ENCODE measurements at places on chromosomes 6 and 20.
A peak's percentile ranks its signal among the peaks of the same experiment; 100 is the strongest.

DNA sequence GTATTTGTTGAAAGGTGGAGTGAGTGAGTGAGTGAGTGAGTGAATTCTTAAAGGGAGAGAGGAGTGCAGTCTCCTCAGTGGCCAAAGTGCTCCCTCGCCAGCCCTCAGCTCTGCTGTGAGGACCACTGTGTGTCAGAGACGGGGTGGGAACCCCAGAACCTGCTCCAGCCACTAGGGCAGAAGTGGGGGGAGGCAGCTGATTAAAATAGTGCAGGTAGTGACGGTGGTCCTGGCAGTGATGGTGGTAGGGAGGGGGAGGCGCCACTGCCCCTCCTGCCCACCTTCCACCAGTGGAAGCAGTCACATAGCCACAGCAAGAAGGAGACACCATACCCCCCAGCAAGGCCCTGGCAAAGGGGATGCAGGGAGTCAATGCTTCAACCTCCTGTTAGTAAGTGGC is 133.5 kb downstream of the PHACTR3 start:
- peak; percentile 15 for DNase-seq

- DNase-seq: peak; percentile 44
These were observed 10.6 kb downstream of the TOX2 start for GRCh38 chr20:43925215-43925614.

DNA sequence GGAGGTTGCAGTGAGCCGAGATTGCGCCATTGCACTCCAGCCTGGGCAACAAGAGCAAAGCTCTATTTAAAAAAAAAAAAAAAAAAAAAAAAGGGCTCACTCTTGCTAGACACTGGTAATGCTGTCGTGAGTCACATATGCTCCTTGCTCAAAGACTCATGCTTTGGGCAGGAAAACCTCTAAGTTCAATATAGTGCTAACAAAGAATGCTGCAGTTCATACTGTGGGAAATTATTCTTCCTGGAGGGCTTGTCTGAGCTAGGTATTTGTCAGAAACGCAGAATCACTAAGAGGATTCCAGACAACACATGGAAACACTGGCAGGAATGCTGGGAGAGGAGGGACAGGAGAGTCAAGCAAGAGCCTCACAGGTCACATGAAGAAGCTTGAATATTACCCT is 2.3 kb upstream of the LYRM2 start:
- no peak for DNase-seq

- DNase-seq: no peak
These were observed 149.6 kb downstream of the LINC00237 start for GRCh38 chr20:20956513-20956931.

- DNase-seq: no peak
These were observed 231.9 kb downstream of the PKHD1 start for GRCh38 chr6:51855310-51856082.

- DNase-seq: no peak
These were observed 704.4 kb downstream of the UTRN start for GRCh38 chr6:144989319-144990107.

DNA sequence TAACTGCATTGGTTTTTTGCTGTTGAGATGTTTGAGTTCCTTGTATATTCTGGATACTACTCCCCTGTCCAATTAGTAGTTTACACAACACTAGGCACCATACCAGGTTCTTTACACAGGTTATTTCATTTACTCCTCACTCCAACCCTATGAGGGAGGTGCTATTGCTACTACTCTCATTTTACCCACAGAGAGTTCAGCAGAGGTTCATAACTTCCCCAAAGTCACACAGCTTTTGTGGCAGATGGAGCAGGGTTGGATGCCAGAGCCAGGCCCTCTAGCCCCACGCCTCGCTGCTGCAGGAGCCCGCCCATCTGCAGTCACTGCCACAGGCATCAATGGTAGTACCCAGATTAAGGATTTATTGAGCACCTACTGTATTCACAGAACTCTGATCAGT is 61.7 kb upstream of the MAP3K4 start:
- DNase-seq: no peak

- no peak for DNase-seq
These were observed 73.6 kb downstream of the SLX4IP start for GRCh38 chr20:10508468-10509251.

GRCh38 chr6:81557811-81558210 is 194.7 kb downstream of the TENT5A start:
- no peak for DNase-seq

DNA sequence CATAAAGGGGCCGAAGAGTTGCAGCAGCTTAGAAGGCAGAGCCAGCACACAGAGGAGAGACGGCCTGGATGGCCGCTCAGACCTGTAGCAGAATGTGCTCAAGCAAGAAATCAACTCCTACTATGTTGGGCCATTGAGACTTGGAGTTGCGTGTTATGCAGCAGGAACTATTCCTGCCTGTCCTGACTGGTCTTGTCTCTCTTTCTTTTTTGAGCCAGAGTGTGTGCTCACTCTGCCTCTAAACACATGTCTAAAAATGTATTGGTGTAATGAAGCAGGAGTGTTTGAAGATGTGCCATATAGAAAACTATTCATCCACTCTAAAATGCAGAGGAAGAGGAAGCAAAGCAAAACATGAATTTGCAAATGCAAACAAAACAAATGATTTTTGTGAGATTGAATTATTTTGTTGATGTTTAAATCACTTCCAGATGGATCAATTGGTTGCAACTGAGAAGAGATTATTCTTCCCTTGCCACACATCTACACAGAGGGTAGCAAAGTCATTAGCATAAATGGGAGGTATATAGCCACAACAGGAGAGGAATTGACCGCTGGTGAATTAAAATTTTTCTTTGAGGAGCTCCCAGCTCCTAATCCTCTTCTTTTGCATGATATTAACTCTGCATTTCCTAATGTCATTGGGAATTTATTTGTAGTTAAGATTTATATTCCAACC is 20.4 kb upstream of the SYNJ2 start:
- DNase-seq: no peak

GRCh38 chr20:36926653-36927200 is 24.8 kb downstream of the SAMHD1 start:
- no peak for DNase-seq

DNA sequence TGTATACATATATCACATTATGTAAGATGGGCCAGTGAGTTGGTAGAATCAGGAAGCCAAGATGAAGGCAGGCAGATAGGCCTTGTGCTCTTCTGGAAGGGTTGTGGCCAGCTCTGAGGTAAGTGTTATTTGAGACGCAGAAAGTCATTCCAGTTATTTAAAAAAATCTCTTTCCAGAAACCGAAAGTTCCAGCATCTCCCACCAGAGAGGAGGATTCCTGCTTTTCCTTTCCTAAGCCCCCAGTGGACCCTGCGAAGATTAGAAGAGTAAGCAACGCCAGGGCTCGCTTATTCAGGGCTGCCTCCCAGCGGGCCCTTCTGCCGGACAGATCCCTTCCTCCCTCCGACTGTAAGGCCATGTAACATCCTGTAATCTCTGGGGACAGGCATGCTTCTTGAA is 20.4 kb downstream of the ARMC2 start:
- DNase-seq: no peak

DNA sequence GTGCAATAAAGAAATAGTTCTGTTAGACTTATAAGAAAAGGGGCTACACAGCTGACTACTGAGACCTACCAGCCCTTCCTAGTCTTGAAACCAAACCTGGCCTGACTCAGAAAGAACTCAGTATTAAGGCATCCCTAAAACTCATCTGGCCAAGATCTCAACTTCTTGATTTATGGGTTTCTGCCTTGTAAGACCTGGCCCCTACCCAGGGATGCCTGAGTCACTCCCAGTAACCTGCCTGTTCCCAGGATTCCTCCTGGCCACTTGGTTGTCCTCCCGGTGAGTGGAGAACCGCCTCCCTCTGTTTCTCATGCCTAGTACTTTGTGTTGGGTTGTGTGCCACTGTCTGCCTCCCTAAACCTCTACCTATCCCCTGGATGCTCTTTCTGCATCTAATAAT is 189.4 kb upstream of the PREP start:
- DNase-seq: no peak

DNA sequence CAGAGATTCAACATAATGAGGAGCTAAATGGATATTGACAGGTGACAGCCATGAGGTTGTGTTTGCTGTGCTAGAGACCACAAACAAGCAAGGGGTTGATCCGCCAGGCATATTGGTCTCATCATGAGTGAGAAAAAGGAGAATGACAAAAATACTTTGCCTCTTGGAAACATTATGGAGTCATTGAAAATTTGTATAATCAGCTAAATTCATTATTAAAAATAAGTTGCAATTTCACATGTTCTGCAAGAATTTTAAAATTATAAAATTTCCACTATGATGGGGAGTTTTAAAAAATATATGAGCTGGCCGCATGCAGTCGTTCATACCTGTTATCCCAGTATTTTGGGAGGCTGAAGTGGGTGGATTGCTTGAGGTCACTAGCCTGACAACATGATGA is 912.3 kb upstream of the SLC35B3 start:
- no peak for DNase-seq

DNA sequence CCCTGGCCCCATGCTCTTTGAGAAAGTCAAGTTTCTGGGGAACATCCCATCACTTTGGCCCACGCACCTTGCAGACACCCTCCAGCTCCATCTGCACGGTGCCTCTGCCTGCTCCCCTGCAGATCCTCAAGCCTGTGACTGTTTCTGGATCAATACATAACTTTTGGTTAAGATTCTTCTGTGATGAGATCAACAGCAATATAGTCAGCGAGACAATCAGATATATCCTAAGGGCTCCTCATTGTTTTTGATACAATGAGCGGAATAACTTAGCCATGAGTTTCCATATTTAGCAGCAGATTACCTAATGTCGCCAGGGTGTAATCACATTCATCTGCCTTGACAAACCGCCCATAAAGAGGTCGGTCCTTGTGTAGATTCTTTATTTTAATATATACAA is 109.3 kb upstream of the MTHFD1L start:
- DNase-seq: no peak

GRCh38 chr6:35681298-35681697 is 7.4 kb downstream of the FKBP5 start:
- DNase-seq: no peak

DNA sequence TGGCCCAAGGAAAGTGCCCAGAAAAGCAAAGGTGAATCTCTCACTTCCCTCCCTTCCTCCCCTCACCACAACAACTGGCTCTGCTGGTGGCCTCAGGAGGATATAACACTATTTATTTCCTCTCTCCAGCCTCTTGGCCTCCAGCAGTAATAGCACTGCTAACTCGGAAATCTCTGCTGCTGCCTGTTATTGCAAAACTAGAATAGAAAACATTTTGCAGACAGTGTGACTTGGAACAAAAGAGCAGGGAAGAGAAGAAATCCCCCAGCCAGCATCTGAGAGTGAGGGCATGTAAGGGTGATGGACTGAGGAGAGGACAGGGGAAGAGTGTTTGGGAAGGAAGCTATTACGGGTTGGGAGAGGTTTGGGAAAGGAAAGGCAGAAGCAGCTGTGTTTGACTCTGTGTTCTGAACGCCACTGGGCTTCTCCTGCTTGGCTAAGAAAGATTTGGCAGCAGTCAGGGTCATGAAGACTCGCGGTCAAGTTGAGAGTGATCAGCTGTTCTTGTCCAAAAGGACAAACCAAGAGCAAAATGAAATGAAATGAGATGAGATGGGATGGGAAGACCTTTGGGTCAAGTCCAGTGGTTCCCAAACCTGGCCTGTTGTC is 81.0 kb upstream of the SNX9 start:
- no peak for DNase-seq

- no peak for DNase-seq
These were observed 15.6 kb downstream of the COL21A1 start for GRCh38 chr6:56231827-56232226.

DNA sequence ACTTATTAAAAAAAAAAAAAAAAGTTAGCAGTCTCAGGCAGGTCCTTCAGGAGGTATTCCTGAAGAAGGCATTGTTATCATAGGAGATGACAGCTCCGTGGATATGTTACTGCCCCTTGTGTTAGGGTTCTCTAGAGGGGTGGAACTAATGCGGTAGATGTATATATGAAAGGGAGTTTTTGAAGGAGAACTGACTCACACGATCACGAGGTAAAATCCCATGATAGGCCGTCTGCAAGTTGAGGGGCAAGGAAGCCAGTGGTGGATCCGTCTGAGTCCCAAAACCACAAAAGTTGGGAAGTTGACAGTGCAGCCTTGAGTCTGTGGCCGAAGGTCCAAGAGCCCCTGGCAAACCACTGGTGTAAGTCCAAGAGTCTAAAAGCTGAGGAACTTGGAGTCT is 103.4 kb downstream of the TULP4 start:
- no peak for DNase-seq

GRCh38 chr6:13462458-13463327 is 24.7 kb downstream of the GFOD1 start:
- DNase-seq: no peak

- DNase-seq: no peak
These were observed 74.6 kb downstream of the SAMD3 start for GRCh38 chr6:130148181-130148580.

DNA sequence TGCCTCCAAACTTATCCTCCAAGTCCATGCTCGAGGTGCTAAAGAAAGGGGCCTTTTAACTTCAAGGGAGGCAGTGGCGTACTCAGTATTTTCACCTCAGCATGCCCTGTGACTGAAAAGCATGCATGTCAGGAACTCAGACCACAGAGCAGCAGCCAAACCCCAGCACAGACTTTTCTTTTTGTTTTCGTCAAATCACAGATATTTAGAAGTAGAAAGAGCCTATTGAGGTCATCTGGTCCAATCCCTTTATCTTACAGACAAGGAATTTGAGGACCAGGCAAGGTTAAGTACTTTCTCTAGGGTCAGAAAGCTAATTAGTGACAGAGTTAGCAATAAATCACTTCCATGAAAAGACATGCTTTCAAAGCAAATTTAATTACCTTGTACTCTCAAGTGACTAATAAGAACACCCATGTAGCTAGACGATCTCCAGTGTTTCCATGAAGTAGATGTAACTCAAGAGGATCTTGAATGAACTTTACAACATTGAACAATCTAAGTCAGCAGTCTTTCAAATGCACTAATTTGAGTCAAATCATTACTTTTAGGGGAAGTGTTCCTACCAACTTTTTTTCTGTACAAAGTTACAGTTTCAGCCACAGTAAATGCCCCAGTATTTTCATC is 35.9 kb downstream of the MOXD1 start:
- DNase-seq: no peak

DNA sequence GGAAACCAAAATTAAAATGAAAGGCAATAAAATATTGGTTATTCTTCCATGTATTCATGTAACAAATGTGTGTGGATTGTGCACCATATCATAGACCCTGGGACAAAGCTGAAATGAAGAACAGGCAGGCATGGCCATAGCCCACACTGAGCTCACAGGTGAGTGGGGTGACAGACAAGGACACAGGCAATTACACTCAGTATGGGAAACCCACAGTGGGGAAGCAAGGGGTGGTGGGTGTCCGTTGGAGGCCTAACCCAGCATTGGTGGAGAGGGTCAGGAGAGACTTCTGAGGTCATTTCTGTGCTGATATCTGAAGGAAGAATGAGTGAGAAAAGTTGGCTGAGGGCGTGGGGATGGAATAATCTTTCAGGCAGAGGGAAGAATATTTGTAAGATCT is 47.6 kb upstream of the MAP3K4 start:
- no peak for DNase-seq

GRCh38 chr6:54267798-54268197 is 40.4 kb upstream of the TINAG start:
- no peak for DNase-seq

DNA sequence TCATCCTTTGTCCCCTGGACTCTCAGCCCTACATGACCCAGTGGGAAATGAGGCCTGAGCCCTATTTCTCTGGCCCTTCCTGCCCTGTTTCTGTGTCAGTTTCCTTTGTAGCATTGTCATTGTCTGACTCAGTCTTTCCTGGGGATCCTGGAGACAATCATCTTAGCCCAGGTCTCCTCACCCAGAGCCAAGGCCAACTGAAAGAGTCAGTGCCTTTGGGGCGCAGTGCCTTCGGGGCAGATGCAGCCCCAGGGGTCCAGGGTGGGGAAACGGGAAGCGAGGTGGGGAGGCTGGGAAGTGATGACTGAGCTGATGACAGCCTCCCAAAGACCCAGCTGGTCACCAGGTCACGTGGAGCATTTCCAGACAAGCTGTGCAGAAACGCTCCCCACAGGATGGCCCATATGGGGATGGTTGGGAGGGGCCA is 93.3 kb upstream of the SULF2 start:
- DNase-seq: no peak

All from cardiac septum (tissue), 1 donor.